CD4-positive, alpha-beta T cell treated with Interleukin-21 for 1 hour (primary cell): ENCODE measurements at places on chromosomes 6 and 20.

DNA sequence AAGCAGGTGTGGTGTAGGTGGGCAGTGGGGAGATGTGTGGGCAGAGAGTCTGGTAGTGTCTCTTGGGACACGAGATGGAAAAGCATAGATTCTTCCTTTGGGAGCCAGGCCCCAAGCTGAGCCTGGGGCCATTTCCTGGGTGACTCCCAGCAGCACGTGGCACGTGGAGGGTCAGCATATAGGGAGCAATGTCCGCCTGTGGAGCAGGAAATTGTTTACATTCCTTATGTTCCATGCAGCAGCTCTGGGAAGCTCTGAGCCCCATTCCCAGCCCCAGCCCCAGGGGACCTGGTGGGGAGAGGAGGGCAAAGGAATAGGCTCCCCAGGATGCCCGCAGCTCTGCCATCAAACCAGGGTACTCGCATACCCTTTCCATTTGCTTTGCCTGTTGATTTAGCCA lies 57.6 kb downstream of the DAAM2 start:
- no peak for DNase-seq

GRCh38 chr6:126307849-126308248 lies 32.1 kb upstream of the CENPW start:
- no peak for DNase-seq

DNA sequence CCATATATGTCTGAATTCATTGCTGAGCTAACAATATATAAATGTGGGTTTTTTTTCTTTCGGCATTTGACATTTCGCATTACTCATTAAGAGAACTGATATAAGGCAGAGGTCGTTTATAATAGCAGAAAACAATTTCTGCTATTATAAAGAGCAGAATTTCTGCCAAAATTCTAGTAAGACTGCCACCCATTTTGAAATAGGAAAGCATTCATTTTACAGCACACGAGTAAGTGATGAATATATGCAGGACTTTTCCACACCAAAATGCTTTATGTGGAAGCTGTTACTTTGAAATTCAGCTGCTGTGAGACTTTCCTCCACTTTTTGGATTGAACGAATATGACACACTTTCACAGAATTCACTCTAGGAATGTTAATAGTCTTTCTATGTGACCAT lies 610.9 kb upstream of the MAN1A1 start:
- no peak for DNase-seq

DNA sequence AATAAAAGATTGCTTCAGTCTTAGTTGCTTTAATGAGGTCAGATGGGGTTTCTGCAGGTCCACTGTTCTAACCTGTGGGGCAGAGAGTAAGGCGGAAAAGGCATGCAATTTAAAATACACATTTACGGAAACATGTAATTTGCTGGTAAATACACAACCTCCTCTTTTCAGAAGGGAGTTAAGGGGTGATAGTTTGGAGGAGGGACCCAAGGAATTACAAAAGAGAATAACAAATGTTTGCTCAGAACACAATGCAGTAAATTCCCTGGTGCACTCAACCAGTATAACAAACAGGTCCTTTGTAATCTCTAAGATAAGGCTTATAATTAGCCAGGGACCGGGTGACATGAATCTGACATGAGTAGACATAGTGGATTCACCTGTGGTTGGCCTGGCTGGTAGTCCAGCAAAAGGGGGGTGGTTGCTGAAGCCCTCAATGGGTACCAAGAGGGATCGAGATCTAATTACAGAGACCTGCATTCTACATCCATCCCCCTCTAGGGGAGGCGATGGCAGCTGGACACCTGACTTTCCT lies 295.1 kb downstream of the PHACTR1 start:
- no peak for DNase-seq

GRCh38 chr6:156953479-156954146 lies 176.4 kb downstream of the ARID1B start:
- DNase-seq = peak; percentile 73

GRCh38 chr20:63896264-63897105 lies 1.6 kb downstream of the DNAJC5 start:
- DNase-seq = peak; percentile 20

DNA sequence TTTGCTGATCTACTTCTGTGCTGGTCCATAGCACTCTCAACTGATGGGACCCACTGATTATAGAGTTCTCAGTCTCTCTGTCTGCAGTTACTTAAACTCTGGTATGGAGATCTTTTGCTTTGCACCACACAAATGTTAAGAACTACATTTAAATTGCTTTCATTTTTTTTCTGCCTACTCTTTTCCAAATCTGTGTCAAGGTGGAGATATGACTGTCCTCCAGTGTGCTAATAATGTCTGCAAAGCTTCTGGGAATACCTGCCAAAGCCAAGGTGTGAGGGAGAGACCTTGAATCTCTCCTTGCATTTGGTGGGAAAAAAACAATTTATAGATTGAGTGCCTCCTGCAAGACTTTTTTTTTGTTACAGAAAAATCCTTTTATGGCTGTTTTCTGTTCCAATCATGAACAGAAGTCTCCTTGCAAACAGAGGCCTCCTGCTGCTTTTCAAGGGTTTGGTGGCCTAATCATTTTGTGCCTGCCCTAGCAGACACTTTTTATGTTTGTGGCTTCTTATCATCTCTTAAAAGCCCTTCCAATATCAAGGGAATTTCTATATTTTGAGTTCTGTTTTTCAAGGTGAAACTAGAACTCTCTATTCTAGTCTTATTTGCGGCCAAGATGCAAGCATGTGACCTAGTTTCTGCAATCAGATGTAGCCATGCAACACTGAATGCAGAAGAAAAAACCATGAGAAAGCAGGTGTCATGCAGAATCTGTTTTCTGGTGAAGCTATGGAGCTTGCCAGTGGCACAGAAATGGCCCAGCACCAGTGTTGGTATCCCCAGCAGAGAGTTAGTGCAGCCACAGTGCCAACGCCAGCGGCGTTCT lies 23.2 kb upstream of the AKIRIN2 start:
- no peak for DNase-seq

- peak; percentile 78 for DNase-seq
Observed at GRCh38 chr20:62953839-62954703, 1.6 kb downstream of the SLC17A9 start.

GRCh38 chr6:44701637-44702101 lies 314.2 kb downstream of the CDC5L start:
- DNase-seq = no peak

GRCh38 chr6:14837435-14837834 lies 408.4 kb upstream of the JARID2 start:
- no peak for DNase-seq

DNA sequence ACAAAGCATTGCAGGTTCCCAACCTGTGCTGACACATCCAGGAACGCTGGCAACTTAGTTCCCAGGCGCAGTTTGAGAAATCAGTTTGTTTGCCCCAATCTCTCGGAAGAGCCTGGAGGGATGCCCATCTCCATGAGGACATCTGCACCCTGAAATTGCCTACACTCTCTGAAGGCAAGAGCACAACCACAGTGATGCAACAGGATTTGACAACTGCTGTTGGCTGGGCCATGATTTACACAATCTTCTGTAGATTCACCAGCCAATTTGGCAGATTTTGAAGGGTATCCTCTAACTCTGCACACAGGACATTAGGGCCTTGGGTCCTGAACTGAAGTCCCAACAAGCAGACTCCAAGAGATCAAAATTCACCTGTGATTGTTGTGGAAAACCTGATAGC lies 3.4 kb downstream of the APMAP start:
- DNase-seq = no peak

DNA sequence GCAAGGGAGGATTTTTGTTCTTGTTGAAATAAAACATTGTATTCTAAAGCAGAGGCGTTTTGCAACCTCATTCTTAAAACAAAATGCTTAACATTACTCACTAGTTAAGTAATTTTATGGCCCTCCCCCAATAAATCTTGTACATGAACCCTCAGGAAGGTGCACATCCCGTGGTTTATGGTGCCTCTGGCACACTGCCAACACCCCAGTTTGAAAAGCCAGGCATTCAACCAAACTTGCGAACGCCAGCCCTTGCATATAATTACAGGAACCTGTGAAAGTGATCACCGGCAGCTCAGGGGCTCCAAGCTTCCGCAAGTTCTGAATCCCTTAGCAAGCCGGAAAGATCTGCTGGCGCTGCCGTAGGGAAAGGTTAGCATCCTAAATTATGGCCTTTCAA lies 1109.0 kb upstream of the FLRT3 start:
- no peak for DNase-seq

DNA sequence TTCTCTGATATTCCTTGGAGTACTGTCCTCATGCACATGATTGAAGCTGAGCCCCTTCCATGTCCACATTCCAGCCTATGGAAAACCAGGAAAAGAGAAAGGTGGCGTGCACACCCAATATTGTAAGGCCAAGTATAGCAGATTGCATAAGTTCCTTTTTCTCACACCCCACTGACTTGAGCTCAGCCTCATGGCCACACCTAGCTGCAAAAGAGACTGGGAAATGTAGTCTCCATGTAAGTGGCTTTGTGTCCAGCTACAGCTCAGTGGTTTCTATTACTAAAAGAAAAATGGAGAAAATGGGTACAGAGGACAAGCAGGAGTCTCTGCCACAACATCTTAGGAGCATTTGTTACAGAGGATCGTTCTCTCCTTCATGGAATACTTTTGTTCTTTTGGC lies 10.8 kb upstream of the UST start:
- DNase-seq = no peak

GRCh38 chr20:25315418-25316210 lies 67.7 kb downstream of the PYGB start:
- DNase-seq = no peak

GRCh38 chr6:158869826-158870648 lies 50.9 kb upstream of the EZR start:
- peak; percentile 97 for DNase-seq

DNA sequence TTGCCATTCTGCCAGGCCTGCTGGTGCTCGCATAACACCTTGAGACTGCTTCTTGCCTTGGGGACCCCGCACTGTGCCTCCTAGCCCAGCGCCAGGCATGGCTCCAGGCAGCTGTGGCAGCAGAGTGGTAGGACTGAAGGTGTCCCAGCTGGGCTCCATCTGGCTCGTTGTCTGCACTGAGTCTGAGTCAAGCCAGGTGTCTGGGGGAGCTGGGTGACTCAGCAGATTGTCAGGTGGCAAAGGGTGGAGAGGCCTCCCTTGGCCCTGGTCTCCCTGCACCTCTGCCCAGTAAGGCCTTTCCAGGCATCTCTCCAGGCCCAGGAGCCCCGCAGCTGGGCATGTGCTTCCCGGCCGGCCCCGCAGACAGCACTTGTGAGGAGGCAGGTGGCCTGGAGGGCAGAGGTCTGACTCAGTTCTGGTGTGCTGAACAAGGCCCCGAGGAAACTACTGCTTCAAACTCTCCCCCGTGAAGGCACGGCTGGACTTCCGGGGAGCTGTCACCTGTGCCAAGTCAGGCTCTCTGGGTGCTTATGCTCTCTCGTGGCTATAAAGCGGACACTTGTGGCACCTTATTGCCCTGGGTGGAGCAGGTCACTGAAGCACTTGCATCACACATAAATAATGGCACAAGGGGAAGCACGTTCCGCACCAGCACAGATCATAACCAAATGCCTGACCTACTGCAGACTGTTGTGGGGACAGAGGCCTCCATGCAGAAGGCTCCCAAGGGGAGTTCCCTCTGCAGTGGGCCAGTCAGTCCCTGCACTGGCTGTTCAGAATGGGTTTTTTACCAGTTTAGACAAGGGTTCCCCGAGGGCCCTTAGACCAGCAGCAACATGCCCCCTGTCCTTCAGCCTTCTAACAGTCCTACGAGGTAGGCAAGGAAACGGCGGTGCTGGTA lies 27.5 kb downstream of the FOXC1 start:
- DNase-seq = no peak

DNA sequence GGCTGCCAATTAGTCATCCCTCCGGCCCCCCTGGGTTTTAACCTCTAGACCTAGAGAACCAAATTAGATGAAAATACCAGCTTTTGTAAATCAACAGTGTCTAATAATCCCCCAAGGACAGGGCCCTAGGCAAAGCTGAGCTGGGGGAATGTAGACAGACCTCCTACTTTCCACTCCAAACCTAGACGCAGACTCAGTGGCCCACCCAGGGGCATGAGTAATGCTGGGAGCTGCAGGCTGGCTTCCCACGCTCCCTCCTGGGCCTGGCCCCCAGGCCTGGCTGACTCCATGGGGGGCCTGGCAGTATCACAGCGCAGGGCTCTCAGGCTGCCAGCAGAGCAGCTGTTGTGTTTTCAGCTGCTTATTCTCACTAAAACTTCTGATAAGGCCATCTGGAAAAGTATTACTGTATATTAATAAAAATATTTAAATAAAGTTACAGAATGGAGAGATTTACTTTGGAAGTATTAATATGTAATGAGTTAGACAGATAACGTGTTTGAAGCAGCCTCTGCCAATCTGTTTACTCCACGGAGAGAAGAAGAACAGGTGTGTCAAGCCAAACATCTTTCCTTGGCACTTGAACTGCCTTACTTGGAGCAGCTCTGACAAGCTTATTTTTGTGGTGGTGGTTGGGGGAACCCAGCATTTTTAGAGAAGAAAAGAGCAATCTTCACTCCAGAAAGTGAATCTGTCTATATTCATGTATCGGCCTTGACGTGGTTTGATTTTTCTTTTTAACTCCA lies 144.0 kb upstream of the AGPAT4 start:
- no peak for DNase-seq

DNA sequence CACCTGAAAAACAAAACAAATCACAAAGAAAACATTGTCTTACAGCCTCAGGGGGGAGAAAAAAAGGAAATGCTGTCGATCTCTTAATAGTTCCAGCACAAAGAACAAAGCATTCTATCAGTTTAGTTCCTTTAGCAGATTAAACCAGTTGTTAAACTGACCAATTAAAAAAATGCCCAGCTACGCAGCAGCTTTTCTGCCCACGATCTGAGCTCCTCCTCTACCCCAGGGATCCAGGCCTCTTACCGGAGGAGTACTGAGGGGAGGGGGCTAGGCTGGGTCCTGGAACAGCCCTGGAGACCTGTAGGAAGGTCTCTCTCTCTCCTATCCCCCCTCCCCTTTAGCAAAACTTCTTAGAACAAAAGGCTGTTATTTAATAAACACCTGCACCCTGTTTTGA lies 13.4 kb downstream of the PTK7 start:
- no peak for DNase-seq

DNA sequence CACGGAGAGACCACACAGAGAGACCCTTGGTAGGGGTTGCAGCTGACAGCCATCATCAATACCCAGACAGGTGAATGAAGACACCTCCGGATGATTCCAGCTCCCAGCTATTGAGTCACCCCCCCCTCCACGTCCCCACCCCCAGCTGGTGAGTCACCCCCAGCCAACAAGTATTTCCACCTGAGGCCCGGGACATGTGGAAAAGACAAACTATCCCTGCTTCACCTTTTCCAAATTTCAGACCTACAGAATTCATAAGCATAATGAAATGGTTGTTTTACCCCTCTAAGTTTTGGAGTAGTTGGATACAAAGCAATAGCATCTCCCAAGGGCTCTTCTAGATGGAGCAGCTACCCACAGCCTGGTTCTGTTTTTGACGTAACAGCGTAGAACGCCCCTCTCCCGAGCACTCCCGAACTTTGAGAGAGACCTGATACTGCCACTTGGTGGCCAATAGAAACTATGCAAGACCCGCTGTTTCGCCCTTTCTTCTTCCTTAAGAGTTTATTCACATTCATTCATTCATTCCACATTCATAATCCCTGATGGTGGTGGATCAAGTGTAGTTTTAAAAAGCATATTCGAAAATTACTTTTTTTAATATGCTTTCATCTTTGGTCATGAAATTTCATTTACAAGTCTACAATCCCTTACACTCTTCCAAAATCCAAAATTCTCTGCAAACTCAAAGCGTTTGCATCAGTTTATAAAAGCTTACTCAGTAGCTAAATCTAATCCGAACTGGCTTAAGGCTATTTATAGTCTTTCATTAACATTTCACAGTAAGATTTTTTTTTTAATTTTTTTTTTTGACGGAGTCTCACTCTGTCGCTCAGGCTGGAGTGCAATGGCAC lies 15.1 kb upstream of the PPP1R16B start:
- peak; percentile 61 for DNase-seq

- no peak for DNase-seq
Observed at GRCh38 chr6:146881228-146882181, 282.7 kb downstream of the ADGB start.

- no peak for DNase-seq
Observed at GRCh38 chr20:1811621-1812498, 83.3 kb upstream of the SIRPA start.
